Endodermal cell (in vitro differentiated cells): ENCODE measurements at places on chromosomes 5 and 9. TPM values are rescaled to one million over a fixed set of nuclear protein-coding genes. Genes with fewer than 3 reads are reported as not detected.

CCL27 gene
- not detected in 2 replicates for total RNA-seq

IL3 gene
- not detected in 2 replicates for total RNA-seq

PGM5 gene
- 0.33 TPM in 1 of 2 replicates, not detected in the other for total RNA-seq

NR6A1 gene
- 167 and 168 TPM in 2 replicates for total RNA-seq

PCDHB14 gene
- 2.6 to 2.8 TPM (median 2.8 TPM) in 3 replicates for total RNA-seq

TAS2R1 gene
- not detected in 2 replicates for total RNA-seq

LCN12 gene
- total RNA-seq = 3.8 and 4.4 TPM in 2 replicates

LCN9 gene
- 8.1 to 10.7 TPM (median 10.4 TPM) in 3 replicates for total RNA-seq

GRCh38 chr9:88852794-88853193, 138.5 kb upstream of the S1PR3 start:
- H3K4me3 ChIP-seq = no peak overlapping the region
- no peaks in the 10 kb centered on the region for H3K27me3 ChIP-seq

- no peak overlapping the region for H3K4me3 ChIP-seq
- no peaks in the 10 kb centered on the region for H3K36me3 ChIP-seq
- no peak for DNase-seq
- no peak overlapping the region for H3K27ac ChIP-seq
- H3K4me1 ChIP-seq = no peaks in the 10 kb centered on the region
Observed at GRCh38 chr5:178334861-178335260, 102.3 kb upstream of the PHYKPL start.

GRCh38 chr5:55570570-55570969, 35.8 kb upstream of the PLPP1 start:
- DNase-seq = no peak
- no peak overlapping the region for H3K4me3 ChIP-seq
- peaks cover 7% of the 10 kb centered on the region for H3K4me1 ChIP-seq
- no peaks in the 10 kb centered on the region for H3K36me3 ChIP-seq
- H3K27ac ChIP-seq = no peak overlapping the region

DNA sequence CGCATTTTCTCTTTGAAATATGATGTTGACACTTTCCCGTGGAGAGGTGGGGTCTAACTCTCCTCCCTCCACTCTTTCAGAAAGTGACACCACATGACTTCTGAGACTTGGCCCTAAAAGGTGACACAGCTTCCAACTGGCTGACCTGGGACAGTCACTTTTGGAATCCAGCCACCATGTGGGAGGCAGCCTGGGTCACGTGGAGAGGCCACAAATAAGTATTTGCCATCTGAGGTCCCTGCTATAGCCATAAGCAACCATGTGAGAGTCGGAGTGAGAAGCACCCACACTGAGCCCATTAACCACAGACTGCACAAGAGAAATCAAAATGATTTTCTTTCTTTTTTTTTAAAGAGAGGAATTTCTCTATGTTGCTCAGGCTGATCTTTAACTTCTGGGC, 4.1 kb upstream of the PHYKPL start:
- no peak overlapping the region for H3K4me3 ChIP-seq
- H3K27ac ChIP-seq = no peak overlapping the region
- H3K36me3 ChIP-seq = no peaks in the 10 kb centered on the region
- DNase-seq = no peak
- no peaks in the 10 kb centered on the region for H3K27me3 ChIP-seq

DNA sequence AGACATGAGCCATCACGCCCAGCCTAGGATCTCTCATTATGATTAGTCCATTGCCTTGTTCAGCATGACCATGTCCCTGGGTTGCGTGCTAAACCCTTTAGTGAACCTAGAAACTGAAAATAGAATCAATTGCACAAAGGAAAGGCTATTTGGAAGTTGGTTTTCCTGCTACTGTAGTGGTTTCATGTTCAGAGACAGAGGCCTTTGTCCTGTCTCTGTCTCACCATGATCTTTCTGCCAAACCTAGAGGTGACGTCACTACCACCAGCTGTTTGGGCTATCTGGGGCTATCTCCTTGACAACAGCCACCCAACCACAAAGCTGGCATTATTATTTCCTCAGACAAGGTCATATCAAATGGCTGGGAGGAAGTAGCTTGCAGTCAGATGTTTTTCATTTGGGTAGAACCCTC, 4.0 kb upstream of the CDK5RAP2 start:
- H3K4me1 ChIP-seq = peaks cover 2% of the 10 kb centered on the region
- H3K36me3 ChIP-seq = no peaks in the 10 kb centered on the region
- no peak overlapping the region for H3K4me3 ChIP-seq

DNA sequence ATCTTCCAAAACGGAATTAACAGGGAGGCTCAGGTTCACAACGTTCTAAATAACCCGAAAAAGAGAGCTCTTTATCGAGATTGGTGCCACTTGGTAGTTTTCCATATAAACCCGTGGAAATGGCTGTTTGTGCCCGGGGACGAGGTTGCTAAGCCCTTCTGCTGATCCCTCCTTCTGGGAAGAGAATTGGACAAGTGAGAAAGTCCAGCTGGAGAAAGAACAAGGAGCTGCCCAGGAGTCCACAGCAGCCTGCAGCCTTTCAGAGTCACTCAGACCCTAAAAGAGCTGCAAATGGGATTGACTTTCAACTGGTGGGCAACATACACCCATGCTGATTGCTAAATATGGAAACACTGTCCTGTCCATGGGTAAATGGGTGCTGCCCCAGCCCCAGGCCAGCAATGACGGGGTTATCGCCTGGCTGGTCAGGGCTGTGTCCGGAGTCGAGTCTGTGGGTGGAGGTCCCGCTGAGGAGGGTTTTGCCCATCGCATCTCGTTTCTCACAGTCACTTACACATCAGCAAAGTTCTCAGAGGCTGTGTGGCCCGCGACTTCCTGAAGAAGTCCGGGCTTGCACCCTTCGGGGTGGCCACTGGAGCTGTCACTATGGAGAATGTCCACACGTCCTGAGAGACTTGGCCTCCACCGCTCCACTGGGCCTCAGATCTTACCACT, 40.7 kb upstream of the HSD17B3 start:
- H3K27me3 ChIP-seq = no peaks in the 10 kb centered on the region
- peaks cover 2% of the 10 kb centered on the region for H3K4me1 ChIP-seq
- H3K36me3 ChIP-seq = peaks cover 14% of the 10 kb centered on the region
- H3K4me3 ChIP-seq = no peak overlapping the region

GRCh38 chr9:77495834-77496671, 152.1 kb downstream of the GNA14 start:
- no peak for DNase-seq
- no peak overlapping the region for H3K27ac ChIP-seq
- H3K4me3 ChIP-seq = no peak overlapping the region

GRCh38 chr5:67902497-67902830, 313.1 kb upstream of the PIK3R1 start:
- no peak overlapping the region for H3K4me3 ChIP-seq
- no peaks in the 10 kb centered on the region for H3K4me1 ChIP-seq
- no peaks in the 10 kb centered on the region for H3K36me3 ChIP-seq
- no peaks in the 10 kb centered on the region for H3K27me3 ChIP-seq
- no peak for DNase-seq

GRCh38 chr9:132301521-132301920, 53.3 kb downstream of the SETX start:
- peaks cover 79% of the 10 kb centered on the region for H3K36me3 ChIP-seq
- no peak overlapping the region for H3K27ac ChIP-seq
- H3K4me3 ChIP-seq = no peak overlapping the region
- H3K4me1 ChIP-seq = no peaks in the 10 kb centered on the region
- H3K27me3 ChIP-seq = no peaks in the 10 kb centered on the region

GRCh38 chr9:71758785-71759184, 9.5 kb downstream of the CEMIP2 start:
- no peak overlapping the region for H3K4me3 ChIP-seq
- no peaks in the 10 kb centered on the region for H3K27me3 ChIP-seq

GRCh38 chr5:100186181-100186580, 349.0 kb upstream of the FAM174A start:
- DNase-seq = peak; percentile 49
- H3K36me3 ChIP-seq = no peaks in the 10 kb centered on the region
- no peak overlapping the region for H3K4me3 ChIP-seq
- no peaks in the 10 kb centered on the region for H3K4me1 ChIP-seq

DNA sequence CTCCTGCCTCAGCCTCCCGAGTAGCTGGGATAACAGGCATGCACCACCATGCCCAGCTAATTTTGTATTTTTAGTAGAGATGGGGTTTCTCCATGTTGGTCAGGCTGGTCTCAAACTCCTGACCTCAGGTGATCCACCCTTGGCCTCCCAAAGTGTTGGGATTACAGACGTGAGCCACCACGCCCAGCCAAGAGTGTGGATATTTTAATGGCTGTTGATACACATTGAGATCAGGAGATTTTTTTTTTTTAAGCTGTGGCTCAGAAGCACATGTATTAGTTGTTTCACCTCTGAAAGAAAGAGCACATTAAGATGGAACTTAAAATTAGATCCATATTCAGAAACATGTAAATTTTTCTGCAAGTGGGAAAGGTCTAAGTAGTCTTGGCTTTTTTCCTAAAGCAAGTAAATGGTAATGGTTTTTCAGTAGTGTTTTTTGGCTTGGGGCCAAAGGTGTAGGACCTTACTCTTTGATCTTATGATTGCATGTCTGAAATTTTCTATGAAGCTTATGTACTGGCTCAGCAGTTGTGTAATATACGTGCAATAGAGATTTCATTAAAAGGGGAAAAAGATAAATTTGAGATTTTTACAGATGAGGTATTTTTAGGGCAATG, 9.9 kb downstream of the RBM27 start:
- H3K4me1 ChIP-seq = no peaks in the 10 kb centered on the region
- H3K27me3 ChIP-seq = no peaks in the 10 kb centered on the region
- no peaks in the 10 kb centered on the region for H3K36me3 ChIP-seq
- no peak overlapping the region for H3K4me3 ChIP-seq
- no peak overlapping the region for H3K27ac ChIP-seq

GRCh38 chr5:172299916-172300439, 16.4 kb upstream of the UBTD2 start:
- no peaks in the 10 kb centered on the region for H3K4me1 ChIP-seq
- no peak overlapping the region for H3K27ac ChIP-seq
- H3K4me3 ChIP-seq = no peak overlapping the region
- no peaks in the 10 kb centered on the region for H3K36me3 ChIP-seq

GRCh38 chr5:151663617-151664293, 23.0 kb downstream of the SPARC start:
- H3K27ac ChIP-seq = no peak overlapping the region
- H3K4me1 ChIP-seq = peaks cover 18% of the 10 kb centered on the region
- H3K4me3 ChIP-seq = no peak overlapping the region
- peaks cover 74% of the 10 kb centered on the region for H3K36me3 ChIP-seq
- no peaks in the 10 kb centered on the region for H3K27me3 ChIP-seq

GRCh38 chr5:5331848-5332247, 90.6 kb upstream of the ICE1 start:
- H3K36me3 ChIP-seq = no peaks in the 10 kb centered on the region
- H3K4me1 ChIP-seq = no peaks in the 10 kb centered on the region
- no peak overlapping the region for H3K27ac ChIP-seq
- H3K27me3 ChIP-seq = no peaks in the 10 kb centered on the region
- no peak overlapping the region for H3K4me3 ChIP-seq

DNA sequence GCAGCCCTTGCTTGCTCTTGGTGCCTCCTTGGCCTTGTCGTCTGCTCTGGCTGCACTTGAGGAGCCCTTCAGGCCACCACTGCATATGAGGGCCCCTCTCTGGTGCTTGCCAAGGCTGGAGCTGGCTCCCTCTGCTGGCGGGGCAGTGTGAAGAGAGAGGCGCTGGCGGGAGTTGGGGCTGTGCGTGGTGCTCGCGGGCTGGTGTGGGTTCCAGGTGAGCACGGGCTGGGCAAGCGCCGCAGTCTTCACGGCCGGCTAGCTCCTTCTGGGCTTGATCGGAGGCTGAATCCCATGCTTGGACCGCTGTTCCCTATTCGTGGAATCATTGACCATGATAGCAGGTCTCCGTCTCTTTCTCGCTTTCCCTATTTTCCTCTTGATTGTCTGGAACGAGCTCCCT, 56.5 kb downstream of the XRCC4 start:
- H3K27ac ChIP-seq = no peak overlapping the region
- no peaks in the 10 kb centered on the region for H3K27me3 ChIP-seq
- DNase-seq = peak; percentile 41
- H3K4me3 ChIP-seq = no peak overlapping the region
- H3K36me3 ChIP-seq = no peaks in the 10 kb centered on the region

GRCh38 chr9:6673326-6674025, 27.9 kb upstream of the GLDC start:
- no peak overlapping the region for H3K27ac ChIP-seq
- DNase-seq = no peak
- no peaks in the 10 kb centered on the region for H3K27me3 ChIP-seq
- H3K36me3 ChIP-seq = no peaks in the 10 kb centered on the region
